ENCODE measurements at places on chromosomes 7 and 10.

GRCh38 chr7:140230516-140230860 lies 53.7 kb upstream of the KDM7A start:
- peak; percentile 67 for DNase-seq

GRCh38 chr7:73423519-73424488 lies 9.8 kb upstream of the FZD9 start:
- no peak for DNase-seq

DNA sequence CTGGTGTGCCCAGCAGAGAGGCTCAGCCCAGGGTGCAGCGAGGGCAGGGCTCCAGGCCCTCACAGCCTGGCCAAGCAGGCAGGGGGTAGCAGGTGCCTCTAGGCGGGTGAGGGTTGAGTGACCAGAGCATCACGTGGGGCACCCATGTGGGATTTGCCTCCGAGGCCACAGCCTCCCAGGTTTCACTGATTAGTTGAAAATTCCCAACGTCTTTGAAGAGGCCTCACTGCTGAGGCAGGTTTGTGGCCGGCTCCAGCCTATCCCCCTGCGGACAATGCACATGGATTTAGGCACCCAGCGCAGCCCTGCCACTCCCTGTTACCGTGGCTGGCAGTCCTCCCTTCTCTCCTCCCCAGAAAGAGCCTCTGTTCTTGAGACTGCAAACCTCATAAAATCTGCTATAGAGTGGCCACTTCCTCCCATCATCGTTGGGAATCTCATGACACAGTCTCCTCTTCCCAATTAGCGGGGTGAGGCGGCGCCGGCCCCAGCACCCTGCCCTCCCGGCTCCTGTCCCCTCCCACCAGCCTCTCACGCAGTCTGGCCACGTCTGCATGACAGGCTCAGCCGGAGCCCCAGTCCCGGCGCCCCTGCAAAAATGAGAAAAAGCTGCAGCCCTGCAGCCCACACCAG lies 10.8 kb downstream of the MYL10 start:
- DNase-seq, result no peak

- DNase-seq, result no peak
Measured at GRCh38 chr7:106456329-106456728, 171.5 kb upstream of the NAMPT start.

DNA sequence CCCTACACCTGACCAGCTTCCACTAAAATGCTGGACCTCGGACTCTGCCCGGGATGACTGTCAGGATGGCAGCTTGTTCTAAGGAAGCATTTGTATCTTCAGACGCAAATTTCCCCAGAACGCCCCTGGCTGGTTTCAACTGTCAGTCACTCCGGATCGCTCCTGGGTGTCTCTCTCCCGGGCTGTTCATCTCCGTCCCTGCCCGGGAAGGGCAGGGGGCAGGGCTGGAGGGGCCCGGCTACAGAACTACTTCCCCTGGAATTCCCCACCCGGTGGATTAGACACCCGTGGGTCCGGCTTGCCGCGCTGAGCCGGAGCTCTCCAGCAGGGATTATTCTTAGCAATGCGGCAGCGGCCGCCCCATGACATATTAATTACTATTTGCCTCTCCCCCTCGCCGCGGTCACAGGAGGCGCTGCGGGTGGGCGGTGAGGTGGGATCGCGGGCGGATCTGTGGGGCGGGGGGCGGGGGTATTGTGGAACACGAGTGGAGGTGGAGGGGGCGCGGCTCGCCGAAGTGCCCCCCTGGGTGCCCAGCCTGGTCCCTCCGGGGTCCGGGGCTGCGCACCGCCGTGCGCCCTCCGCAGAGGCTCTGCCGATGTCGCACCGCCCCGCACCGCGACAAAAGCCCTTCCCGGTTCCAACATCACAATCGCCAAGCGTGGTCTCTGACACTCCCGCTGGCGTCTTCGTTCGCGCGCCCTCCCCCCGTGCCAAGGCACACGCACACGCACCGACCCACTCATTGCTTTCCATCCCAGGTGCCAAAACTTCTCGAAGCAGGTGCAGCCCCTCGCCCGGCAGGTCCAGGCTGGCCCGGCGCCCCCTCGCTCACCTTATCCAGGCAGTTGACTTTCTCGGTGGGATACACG lies 276.1 kb upstream of the NEBL start:
- DNase-seq, result peak; percentile 75

Measured in NCI-H69 (cell line).